ENCODE measurements at places on chromosomes 7 and 10.
A peak's percentile ranks its signal among the peaks of the same experiment; 100 is the strongest.

GRCh38 chr10:105359708-105360107 lies 718.6 kb downstream of the SORCS3 start:
- DNase-seq, result no peak

DNA sequence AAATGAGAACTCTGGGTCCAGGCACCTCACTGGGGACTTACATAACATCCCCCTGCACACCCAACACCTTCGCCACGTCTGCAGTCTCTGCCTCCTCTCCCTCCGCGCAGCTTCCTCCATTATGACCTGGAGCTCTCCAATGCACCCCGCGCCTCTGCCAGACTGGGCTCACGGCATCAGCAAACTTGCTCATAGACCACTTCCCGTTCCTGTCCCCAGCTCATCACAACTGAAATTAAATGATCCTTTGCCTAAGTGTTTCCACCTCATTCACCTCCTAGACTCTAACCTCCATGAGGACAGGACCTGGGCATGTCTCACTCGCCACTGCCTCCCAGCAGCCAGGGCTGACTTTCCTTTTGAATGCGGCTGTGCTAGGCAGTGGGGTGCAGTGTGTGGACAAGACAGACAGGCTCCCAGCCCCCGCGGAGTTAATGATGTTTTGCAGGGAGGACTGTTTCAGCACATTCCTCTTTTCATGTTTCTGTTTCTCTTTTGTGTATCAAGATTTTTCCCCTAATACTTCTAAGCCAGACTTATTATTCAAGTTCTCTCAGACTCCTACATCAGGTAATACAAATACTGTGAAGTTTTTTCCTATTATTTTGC lies 18.8 kb downstream of the CHST15 start:
- DNase-seq, result no peak

DNA sequence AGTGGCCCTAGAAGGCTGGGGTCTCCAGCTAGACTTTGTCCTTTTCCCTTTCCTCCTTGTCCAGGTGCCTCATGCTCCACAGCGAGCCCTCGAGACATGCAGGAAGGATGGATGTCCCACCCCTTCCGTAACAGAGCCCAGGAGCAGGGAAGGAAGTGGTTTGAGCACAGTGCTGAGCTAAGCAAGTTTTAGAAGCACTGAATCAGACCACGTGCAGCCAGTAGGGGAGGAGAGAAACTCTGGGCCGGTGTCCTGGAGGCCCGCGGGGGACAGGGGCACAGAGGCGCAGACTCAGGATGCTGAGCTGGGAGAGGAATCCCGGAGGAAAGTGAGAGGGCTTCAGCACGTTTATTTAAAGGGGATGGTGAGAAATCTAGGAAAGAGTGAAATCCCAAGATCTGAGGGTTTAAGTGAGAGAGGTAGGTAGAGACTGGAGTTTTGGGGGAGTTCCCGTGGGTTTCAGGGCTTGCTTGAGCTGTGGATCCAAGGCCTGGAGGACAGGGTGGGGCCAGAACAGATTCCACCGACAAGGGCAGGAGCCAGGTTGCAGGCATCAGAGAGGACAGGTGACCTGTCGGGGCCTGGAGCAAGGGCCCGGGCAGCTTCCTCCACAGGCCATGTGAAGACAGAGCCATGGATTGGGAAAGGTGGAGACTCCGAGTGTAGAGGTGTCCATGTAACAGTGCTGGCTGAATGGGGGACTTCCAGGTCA lies 4.4 kb upstream of the IRF5 start:
- no peak for DNase-seq

DNA sequence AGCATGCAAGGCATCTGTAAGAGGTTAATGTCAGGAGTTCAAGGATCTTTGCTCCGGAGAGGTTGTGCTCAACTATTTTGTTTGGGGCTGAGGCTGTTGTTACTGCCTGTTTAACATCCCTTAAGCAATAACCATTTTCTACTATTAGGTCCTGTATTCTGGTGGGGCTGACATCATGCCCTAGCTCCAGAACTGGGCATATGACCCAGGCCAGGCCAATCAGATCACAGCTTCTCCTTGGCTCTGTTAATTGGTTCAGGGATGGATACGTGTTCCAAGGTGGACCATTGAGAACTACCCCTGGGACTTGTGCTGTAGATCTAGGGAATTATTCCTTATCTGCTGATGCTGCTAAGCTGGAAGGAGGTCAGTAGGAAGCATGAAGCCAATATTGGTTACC lies 67.0 kb downstream of the SYPL1 start:
- no peak for DNase-seq

GRCh38 chr10:124715439-124715838 lies 28.7 kb downstream of the FAM53B start:
- no peak for DNase-seq

GRCh38 chr7:988426-988911 lies 5.5 kb downstream of the CYP2W1 start:
- no peak for DNase-seq

- DNase-seq, result no peak
Observed at GRCh38 chr7:158779061-158780000, 50.0 kb downstream of the ESYT2 start.

- DNase-seq, result no peak
Observed at GRCh38 chr10:112000466-112000865, 183.1 kb downstream of the GPAM start.

DNA sequence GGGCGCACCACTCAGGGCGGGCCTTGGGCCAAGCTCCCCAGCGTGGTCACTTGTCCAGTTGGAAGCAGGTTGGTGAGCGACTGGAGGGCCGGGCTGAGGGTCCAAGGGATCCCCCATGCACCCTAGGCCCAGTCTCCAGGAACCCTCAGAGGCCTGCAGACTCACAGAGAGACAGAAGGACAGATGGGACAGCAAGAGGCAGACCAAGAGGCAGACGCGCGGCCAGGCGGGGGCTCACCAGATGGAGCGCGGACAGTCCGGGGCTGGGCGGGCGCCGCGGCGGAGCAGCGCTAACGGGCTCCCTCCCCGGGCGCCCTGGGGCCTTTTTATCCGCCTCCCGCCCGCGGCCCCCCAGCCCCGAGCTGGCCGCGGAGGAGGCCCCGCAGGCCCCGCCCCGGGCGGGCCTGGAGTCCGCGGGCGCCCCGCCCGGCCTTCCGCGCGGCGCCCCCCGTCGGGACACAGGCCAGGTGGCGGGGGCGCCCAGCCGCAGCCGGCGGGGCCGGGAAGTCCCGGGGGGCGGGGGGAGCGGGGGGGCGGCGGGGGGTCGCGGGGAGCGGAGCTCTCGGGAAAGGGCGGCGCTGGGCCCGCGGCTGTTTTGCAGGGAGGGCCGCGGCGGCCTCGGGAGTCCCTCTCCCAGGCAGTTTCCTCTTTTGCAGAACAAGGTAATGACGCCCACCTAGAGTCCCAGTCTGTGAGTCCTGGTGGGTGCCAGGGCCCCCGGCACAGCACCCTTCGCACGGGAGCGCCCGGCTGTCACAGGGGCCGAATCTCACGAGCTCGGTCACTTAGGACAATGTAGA lies at the start of gene LOXL4:
Gene LOXL4, minus strand, starts transcription at position 301 of the 800 bp plus-strand sequence. CDS start 5,175 bp downstream, outside the sequence.
- DNase-seq, result peak; percentile 75

GRCh38 chr10:60434418-60435046 lies 44.9 kb upstream of the ANK3 start:
- DNase-seq, result no peak

DNA sequence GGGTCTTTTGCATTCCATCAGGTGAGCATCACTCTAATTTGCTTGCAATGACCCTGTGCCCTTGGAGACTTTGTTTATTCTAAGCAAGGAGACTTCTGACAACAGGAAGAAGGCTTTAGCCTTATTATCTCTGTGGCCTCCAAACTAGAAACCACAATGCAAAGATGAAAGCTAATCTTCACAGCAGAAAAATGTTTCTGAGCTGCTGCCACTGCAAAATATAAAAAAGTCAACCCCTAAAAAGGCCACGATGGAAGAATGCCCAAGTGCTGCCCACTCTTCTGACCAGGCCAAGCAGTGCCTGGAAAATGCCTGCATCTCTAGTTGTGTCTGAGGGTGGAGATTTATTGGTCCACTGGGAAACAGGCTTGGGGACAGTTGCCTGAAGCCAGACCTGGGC lies 299.9 kb downstream of the C7orf25 start:
- no peak for DNase-seq

DNA sequence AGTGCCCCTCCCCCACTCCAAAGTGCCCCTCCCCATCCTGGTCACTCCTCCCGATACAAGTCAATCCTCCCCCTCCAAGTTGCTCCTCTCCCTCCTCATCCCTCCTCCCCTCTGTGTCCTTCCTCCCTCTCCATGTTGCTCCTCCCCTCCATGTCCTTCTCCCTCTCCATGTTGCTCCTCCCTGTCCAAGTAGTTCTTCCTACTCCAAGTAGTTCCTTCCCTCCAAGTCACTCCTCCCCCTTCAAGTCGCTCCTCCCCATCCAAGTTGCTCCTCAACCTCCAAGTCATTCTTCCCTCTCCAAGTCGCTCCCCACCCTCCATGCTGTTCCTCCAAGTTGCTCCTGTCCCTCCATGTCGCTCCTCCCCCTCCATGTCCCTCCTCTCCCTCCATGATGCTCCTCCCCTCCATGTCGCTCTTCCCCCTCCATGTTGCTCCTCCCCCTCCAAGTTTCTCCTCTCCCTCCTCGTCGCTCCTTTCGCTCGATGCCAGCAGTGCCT lies 8.6 kb upstream of the WBP1L start:
- no peak for DNase-seq

DNA sequence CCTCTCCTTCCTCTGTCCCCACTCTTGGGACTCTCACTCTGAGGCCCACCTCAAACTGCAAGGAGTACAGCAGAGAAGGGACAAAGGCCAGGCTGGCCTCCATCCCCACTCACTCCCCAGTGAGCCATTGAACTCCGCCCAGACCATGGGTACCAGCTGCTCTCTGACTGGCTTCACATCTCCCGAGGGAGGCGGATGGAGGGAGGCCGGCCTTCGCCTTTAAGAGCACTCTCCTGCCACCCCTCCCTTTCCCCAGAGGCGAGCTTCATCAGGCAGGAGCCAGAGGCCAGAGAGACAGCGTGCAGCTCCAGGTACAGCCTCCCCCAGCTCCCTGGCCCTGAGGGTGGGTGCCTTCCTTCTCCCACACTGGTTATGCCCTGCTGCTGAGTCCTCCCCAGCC lies 1.8 kb upstream of the LDB3 start:
- DNase-seq, result no peak

GRCh38 chr10:109275960-109276359 lies 647.4 kb downstream of the XPNPEP1 start:
- no peak for DNase-seq

DNA sequence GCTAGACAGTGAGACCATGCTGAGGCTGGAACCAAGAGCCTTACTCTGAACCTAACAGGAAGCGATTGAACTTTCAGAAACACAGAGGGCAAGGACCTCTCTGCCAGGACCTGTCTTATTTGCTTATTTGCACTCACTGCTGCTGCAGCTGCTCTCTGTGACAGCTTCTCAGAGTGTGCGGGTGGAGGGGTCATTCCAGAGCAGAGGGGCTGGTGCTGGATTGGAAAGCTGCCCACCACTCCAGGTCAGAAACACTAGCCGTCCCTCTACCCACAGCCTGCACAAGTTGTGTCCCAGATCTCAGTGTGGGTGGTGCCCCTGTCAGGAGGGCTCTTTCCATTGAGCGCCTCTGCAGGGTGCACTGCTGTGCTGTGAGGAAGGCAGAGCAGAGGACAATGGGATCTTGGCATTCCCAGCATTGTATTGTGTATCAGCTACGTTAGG lies 126.2 kb downstream of the CCNY start:
- no peak for DNase-seq

DNA sequence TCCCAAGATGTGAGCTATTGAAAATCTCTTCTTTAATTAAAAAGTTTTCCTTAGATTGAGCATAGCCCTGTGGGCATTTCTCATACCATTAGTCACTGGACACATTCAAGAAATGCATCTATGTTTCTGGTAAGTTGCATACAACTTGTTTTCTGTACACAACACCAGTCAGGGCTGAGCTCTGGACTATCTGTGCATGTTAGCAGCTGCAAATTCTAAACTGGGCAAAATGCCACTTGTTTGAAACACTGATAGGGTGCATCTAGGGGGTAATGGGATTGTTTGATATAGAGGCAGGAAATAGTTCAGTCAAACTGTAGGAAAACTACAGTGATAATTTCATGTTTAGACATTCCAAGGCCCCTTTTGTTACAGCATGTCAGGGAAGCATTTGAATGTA lies 145.6 kb upstream of the NPY start:
- DNase-seq, result no peak

DNA sequence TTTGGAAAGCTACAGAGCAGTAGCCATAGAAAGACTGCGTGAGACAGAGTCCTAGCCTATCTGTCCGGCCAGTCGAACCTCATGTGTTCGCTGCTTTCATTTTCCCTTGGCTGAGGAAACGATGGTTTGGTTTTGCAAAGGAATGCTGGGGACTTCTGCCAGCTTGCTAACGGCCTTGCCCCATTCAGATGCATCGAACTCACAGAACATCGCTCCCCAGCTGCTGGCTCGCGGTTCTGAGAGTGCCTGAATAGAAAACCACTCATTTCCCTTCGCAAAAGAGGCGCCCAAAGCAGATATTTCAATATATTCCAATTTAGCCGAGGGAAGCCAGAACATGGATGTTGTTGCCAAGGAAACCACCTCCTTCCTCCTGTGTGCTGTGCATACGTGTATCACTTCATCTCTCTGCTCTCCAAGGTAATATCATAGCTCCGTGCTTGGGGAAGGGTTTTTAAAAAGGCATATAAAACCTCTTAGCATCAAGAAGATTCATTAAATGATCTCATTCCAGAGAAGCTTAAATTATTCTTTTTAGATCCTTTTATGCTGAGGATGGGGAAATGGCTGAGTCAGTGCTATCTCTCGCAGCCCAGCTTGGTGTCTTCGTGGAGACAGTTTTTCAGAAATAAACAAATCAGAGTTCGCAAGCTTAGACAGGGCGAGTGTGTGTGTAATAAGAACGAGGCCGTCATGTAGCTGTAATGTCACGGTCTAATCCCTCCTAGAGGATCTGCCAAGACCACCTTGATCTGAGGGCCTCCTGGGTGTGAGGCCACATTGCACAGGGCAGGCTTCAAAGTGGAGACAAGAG lies 215.2 kb downstream of the RPS24 start:
- DNase-seq, result no peak

DNA sequence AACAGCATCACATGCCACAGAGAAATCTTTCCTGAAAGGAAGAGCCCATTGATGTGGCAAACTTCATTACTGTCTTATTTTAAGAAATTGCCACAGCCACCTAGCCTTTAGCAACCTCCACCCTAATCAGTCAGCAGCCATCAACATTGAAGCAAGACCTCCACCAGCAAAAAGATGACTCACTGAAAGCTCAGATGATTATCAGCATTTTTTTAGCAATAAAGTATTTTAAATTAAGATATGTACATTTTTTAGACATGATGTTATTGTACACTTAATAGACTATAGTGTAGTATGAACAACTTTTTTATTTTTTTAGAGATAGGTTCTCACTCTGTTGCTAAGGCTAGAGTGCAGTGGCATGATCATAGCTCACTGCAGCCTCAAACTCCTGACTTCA lies 14.8 kb downstream of the STEAP1B start:
- DNase-seq, result no peak
